ENCODE measurements at places on chromosomes 2 and 18. TPM values are rescaled to one million over a fixed set of nuclear protein-coding genes. Genes with fewer than 3 reads are reported as not detected.

- H3K4me1 ChIP-seq, result no peaks in the 10 kb centered on the region
- H3K27me3 ChIP-seq, result no peaks in the 10 kb centered on the region
- H3K4me3 ChIP-seq, result no peak overlapping the region
- H3K36me3 ChIP-seq, result no peaks in the 10 kb centered on the region
Observed at GRCh38 chr2:147433822-147434221, 411.0 kb upstream of the ACVR2A start.

DNA sequence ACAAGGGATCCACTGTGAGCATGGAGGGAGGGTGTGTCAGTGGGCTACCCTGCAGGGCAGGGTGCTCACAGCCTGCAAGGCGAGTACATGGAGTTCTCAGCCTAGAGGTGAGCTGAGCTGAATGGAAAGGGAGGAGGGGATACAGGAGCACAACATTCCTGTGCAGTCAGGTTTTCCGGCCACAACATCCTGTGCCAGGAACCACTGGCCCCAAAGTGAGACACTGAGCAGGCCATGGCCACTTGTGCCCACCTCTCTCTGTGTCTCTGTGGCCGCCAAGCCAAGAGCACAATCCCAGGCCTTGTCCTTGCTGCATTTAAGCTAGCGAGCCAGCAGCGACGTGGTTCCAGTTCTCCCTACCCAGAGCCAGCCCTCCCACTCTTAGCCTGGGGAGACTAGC is 6.1 kb downstream of the DOK1 start:
- no peak overlapping the region for H3K27ac ChIP-seq
- peaks cover 2% of the 10 kb centered on the region for H3K4me1 ChIP-seq
- H3K4me3 ChIP-seq, result no peak overlapping the region
- no peaks in the 10 kb centered on the region for H3K27me3 ChIP-seq

DNA sequence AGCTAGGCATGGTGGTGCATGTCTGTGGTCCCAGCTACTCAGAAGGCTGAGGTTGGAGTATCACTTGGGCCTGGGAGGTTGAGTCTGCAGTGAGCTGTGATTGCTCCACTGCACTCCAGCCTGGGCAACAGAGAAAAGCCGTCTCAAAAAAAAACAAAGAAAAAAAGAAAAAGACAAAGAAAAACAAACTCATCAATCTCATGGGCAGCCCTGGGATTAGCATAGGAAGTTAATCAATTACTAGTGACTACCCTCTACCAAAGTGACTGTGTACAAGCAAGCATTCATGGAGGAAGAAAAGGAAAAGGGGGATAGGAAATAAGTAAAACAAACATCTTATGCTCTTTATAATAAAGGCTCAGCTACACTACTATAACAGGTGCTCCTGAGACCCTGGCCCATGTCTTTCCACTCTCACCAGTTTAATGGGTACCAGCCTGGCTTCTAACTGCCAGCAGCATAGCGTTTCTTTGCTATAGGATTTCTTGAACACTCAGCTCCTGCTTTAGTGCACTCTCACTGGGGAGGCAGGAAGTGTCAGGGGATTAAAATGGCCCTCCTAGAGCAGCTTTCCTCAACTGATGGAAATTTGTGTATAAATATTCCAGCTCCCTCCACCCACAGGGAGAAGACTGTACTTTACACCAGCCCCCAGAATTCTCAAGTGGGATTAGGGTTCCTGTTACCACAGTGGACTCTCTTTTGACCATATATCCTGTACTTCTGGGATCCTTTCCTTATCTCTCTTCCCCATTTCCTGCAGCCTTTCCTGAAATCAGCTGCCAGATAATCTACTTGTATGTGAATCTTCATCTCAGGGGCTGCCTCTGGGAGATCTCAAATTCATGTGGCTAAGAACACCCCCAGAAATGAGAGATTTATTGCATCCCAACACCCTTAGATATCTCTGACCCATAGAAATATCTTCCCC is 91.3 kb upstream of the GLS start:
- H3K27ac ChIP-seq, result no peak overlapping the region
- H3K4me1 ChIP-seq, result peaks cover 38% of the 10 kb centered on the region
- no peaks in the 10 kb centered on the region for H3K27me3 ChIP-seq
- no peaks in the 10 kb centered on the region for H3K36me3 ChIP-seq
- DNase-seq, result no peak
- no peak overlapping the region for H3K4me3 ChIP-seq

DNA sequence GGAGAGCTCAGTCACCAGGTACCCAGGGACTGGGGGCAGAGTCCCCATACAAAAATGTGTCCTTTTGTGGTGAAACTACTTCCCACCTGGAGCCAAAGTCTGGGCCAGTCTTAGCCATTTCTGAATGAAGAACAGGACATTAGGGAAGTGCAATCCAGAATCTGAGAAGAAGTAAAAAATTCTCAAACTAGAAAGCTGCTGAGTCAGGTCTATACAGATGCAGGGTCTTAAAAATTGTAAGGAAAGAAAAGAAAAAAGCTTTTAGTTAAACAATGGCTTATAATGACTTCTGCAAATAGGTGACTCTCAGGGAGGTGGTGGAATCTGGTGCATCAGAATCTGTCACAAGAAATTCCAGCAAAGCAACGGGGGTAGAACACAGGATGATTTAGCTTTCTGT is 13.5 kb downstream of the ZBTB7C start:
- H3K4me1 ChIP-seq, result peaks cover 27% of the 10 kb centered on the region
- H3K27ac ChIP-seq, result no peak overlapping the region
- no peaks in the 10 kb centered on the region for H3K27me3 ChIP-seq

DNA sequence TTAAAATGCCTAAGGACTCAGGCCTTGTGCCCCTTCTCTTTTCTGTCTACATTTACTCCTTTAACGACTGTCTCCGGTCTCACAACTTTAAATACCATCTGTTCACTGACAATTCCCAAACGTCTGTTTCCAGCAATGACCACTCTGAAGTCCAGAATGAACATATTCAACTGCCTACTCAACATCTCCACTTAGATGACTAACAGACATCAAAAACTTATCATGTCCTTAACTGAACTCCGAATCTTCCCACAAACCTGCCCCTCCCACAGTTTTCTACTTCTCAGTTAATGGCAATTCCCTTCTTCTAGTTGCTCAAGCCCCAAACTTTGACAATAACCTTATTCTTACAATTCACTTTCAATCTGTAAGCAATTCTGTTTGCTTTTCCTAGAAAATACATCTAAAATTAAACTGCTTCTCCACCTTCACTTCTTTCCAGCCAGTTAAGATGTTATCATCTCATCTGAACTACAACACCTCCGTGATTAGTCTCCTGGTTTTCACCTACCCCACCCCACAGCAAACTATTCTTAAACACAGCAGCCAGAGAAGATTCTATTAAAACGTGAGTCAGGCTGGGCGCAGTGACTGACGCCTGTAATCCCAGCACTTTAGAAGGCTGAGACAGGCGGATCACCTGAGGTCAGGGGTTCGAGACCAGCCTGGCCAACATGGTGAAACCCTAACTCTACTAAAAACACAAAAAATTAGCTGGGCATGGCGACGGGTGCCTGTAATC is 2.8 kb downstream of the C1D start:
- no peaks in the 10 kb centered on the region for H3K27me3 ChIP-seq
- peaks cover 39% of the 10 kb centered on the region for H3K4me1 ChIP-seq
- H3K4me3 ChIP-seq, result no peak overlapping the region
- no peak overlapping the region for H3K27ac ChIP-seq
- DNase-seq, result no peak

DNA sequence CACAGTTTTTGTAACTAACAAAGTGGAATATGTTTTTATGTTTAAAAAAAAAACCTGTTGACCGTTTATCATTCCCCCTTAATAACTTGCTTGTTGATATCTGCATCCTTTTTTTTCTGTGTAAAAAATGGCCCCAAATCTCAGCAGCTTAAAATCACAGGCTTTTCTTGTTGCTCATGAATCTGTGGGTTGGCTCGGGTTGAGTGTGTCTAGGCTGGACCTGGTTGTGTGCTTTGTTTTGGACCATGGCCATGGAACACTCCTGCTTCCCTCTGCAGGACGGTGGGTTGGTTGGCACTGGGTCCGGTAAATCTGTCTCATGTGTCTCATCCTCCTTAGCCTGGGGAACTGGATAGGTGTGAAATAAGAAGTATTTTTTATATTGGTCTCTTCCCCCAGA is 139.0 kb upstream of the LINC00305 start:
- H3K27ac ChIP-seq, result no peak overlapping the region
- H3K36me3 ChIP-seq, result no peaks in the 10 kb centered on the region
- no peak overlapping the region for H3K4me3 ChIP-seq
- no peak for DNase-seq

DNA sequence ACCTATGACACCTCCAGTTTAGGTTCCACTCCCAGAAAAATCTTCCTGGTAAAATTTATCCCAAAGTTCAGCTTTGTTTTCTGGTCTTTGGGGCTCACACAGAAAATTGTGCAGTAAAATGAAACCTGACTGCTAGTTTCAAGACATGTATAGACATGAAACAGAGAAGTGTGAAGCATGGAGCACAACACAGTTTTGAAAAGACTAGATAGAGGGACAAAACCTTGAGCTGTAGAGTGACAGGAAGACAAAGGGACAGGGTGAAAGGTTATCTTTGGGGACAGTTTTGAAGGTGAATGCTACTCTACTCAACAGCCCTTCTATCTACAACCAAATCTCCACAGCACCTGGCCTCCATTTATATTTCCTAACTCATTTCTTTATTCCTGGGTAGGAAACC is 352.6 kb downstream of the RBM43 start:
- H3K4me1 ChIP-seq, result no peaks in the 10 kb centered on the region
- no peaks in the 10 kb centered on the region for H3K27me3 ChIP-seq
- H3K36me3 ChIP-seq, result no peaks in the 10 kb centered on the region
- H3K4me3 ChIP-seq, result no peak overlapping the region

- H3K4me3 ChIP-seq, result no peak overlapping the region
- H3K4me1 ChIP-seq, result no peaks in the 10 kb centered on the region
- no peak overlapping the region for H3K27ac ChIP-seq
- no peaks in the 10 kb centered on the region for H3K36me3 ChIP-seq
- no peaks in the 10 kb centered on the region for H3K27me3 ChIP-seq
Observed at GRCh38 chr2:201916565-201916964, 110.2 kb downstream of the CDK15 start.

DNA sequence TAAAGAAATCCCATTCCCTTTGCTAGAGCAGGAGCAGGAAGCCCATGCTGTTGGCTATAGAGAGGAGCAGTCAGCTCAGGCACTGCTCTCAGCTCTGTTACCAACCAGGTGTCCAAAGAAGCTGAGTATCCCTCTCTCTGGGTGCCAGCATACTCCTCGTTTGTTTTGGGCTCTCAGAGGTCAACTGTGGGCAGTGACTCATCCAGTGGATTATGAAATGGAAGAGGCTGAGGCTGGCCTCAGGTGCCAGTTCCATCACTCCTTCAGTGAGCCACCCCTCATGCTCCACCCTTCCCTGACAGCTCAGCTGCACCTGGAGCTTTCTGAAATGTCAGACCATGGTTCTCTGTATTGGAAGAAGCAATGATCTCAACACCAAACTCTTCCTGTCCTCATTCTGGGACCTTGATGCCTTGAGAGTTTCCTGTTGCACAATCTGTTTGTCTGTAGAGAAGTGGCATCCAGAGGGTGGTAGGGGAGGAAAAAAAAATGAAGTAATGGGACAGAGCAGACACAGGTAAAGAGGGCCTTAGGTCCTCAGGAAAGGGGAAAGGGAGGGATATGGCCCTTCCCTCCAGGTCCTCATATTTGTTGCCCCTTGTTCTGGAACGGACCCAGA is 31.2 kb upstream of the EN1 start:
- H3K36me3 ChIP-seq, result no peaks in the 10 kb centered on the region
- H3K27ac ChIP-seq, result no peak overlapping the region
- no peak for DNase-seq
- H3K4me1 ChIP-seq, result no peaks in the 10 kb centered on the region

DNA sequence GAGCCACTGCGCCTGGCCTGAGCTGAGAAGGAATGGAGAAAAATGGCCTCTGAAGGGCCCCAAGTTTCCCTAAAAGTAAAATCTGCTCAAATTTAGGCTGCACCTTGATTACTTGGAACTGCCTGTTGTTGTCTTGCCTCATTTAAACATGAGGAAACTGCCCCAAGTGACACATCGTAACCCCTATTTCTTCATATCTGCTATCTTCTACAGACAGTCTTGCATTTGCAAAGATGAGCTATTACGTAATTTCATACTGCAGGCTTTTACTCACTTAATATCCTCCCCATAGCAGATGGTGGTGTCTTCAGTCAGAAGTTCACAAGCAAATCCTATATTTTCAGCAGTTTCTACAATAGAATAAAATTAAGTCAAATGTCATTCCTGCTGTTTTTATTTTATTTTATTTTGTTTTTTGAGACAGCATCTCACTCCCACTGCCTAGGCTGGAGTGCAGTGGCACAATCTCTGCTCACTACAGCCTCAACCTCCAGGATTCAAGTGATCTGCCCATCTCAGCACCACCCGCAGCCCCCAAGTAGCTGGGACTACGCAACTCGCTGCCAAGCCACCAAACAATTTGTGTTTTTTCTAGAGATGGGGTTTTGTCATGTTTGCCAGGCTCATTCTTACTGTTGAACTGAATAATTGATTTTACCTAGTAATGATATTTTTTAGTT is 45.3 kb upstream of the NARS1 start:
- DNase-seq, result no peak
- H3K27ac ChIP-seq, result peak overlapping the region; percentile 3
- H3K4me1 ChIP-seq, result peaks cover 26% of the 10 kb centered on the region
- H3K4me3 ChIP-seq, result no peak overlapping the region

DNA sequence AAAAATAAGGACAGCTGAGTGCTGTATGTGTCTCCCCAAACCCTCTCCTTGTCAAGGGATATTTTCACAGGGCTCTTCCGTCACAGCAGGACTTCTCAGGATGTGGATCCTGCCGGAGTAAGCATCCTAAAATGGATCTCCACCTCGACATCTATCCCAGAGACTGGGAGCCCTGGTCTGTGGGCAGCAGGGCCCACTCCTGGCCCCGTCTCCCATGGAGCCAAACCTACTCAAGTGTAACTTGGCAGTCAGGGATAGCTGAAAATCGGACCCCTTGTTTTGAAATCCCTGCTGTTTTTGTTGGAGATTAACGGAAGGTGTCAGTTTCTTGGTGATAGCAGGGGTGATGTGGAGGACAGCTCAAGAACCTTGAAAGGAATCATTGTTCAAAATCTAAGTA is 109.0 kb upstream of the TWIST2 start:
- H3K27ac ChIP-seq, result no peak overlapping the region
- no peaks in the 10 kb centered on the region for H3K27me3 ChIP-seq
- H3K4me1 ChIP-seq, result no peaks in the 10 kb centered on the region
- no peak for DNase-seq
- H3K36me3 ChIP-seq, result no peaks in the 10 kb centered on the region

DNA sequence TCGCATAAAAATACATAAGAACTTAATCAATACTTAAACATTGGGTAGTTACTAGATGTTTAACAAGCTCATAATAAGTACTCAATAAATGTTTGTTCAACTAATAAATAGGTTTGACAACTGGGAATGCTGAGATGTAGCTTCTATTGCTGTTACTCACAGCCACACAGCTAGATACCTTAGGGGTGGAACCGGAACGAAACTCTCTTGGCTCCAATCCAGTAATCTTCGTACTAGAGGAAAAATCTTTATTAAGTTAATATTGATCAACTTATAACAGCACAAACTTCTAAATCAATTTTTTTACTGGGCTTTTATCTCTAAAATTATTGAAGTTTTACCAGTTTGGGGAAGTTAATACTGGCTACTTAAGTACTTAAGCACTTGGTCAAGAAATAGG is 247.8 kb downstream of the PAX3 start:
- no peaks in the 10 kb centered on the region for H3K36me3 ChIP-seq
- no peak for DNase-seq
- no peak overlapping the region for H3K27ac ChIP-seq
- H3K4me3 ChIP-seq, result no peak overlapping the region
- peaks cover 31% of the 10 kb centered on the region for H3K27me3 ChIP-seq
- H3K4me1 ChIP-seq, result no peaks in the 10 kb centered on the region

Gene PSTPIP2
- total RNA-seq, result 11.5 TPM

Gene SLC9A2
- total RNA-seq, result 0.35 TPM

Gene PARD3B
- 23.8 TPM for total RNA-seq

Gene TAF4B
- total RNA-seq, result 2.8 TPM

Gene IGFBP5
- 145 TPM for total RNA-seq

All from lower lobe of right lung (tissue), 2 donors.